ENCODE measurements at places on chromosomes 1 and 21. TPM values are rescaled to one million over a fixed set of nuclear protein-coding genes. Genes with fewer than 3 reads are reported as not detected.

GRCh38 chr1:54716299-54717047, 812 bp downstream of the TTC4 start:
- peak overlapping the region; percentile 95 for H3K4me3 ChIP-seq
- no peak for DNase-seq
- H3K4me1 ChIP-seq, result peaks cover 10% of the 10 kb centered on the region
- no peaks in the 10 kb centered on the region for H3K36me3 ChIP-seq
- H3K27ac ChIP-seq, result peak overlapping the region; percentile 73
- H3K27me3 ChIP-seq, result no peaks in the 10 kb centered on the region

DNA sequence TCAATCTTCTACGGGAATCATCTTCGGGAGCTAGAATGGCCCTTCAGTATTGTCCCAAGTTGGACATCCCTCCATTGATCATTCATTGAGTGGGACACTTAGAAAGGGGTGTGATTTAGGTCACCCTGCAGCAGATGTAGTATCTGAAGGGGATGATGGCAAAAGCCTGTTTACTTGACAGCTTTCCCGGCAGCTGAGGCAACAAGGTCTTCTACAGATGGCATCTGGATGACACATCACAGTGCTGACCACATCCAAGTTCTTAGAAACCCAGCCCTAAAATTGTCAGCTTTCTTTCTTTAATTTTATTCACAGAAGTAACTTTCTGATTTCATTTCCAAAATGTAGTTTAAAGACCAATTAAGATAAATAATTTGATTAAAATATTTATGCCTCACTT, 150.3 kb downstream of the AMY1C start:
- no peak overlapping the region for H3K4me3 ChIP-seq
- H3K36me3 ChIP-seq, result no peaks in the 10 kb centered on the region
- H3K27ac ChIP-seq, result no peak overlapping the region
- no peaks in the 10 kb centered on the region for H3K4me1 ChIP-seq
- no peaks in the 10 kb centered on the region for H3K27me3 ChIP-seq
- no peak for DNase-seq

- no peak overlapping the region for H3K4me3 ChIP-seq
- no peaks in the 10 kb centered on the region for H3K4me1 ChIP-seq
- DNase-seq, result no peak
- H3K27ac ChIP-seq, result no peak overlapping the region
- no peaks in the 10 kb centered on the region for H3K27me3 ChIP-seq
- no peaks in the 10 kb centered on the region for H3K36me3 ChIP-seq
These were observed 64.0 kb upstream of the ASB17 start for GRCh38 chr1:75996196-75996595.

The GJB4 gene
- total RNA-seq, result not detected

- no peaks in the 10 kb centered on the region for H3K27me3 ChIP-seq
- no peaks in the 10 kb centered on the region for H3K36me3 ChIP-seq
- H3K4me3 ChIP-seq, result no peak overlapping the region
- no peak overlapping the region for H3K27ac ChIP-seq
These were observed 57.9 kb downstream of the SLC37A1 start for GRCh38 chr21:42571391-42572150.

The C1QTNF12 gene
- total RNA-seq, result 4.7 TPM

DNA sequence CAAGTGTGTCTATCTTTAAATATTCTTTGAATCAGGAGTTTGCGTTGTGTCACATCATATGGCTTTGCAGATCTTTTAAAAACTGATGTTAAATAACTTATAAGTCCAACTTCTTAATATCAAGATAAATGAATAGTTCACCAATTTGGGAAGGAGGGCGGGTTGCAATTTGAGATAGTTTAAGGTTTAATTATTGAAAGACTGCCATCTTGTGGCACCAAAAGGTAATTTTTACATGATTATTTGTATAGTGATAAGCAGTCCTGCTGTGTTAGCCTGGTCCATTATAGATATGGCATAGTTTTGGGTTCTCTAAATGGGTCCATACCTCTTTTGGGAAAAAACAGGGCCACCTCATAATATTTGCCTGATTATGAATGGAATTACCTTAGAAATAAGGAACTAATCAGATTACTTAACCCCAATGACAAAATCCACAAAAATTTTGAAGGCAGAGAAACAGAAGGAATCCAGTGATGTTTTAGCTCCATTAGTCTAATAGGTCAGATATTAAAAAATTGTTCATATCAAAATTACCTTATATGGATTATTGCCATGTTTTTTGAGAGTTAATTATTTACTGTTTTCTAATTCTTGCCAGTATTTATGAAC, 64.3 kb downstream of the PRKAA2 start:
- no peaks in the 10 kb centered on the region for H3K36me3 ChIP-seq
- H3K27ac ChIP-seq, result no peak overlapping the region
- H3K4me3 ChIP-seq, result no peak overlapping the region
- H3K4me1 ChIP-seq, result no peaks in the 10 kb centered on the region
- no peak for DNase-seq

The CACNA1S gene
- 0.12 TPM for total RNA-seq

The DLGAP3 gene
- 22.5 TPM for total RNA-seq

All from testis (tissue), 5 donors.